ENCODE measurements at places on chromosomes 16 and 17. TPM values are rescaled to one million over a fixed set of nuclear protein-coding genes. Genes with fewer than 3 reads are reported as not detected.

- no peak for DNase-seq
Observed at GRCh38 chr17:57262557-57262956, 6.2 kb downstream of the MSI2 start.

GRCh38 chr17:83138820-83139219 is 59.4 kb downstream of the METRNL start:
- DNase-seq = no peak

- no peak for DNase-seq
Observed at GRCh38 chr16:66115373-66115772, 251.1 kb upstream of the CDH5 start.

DNA sequence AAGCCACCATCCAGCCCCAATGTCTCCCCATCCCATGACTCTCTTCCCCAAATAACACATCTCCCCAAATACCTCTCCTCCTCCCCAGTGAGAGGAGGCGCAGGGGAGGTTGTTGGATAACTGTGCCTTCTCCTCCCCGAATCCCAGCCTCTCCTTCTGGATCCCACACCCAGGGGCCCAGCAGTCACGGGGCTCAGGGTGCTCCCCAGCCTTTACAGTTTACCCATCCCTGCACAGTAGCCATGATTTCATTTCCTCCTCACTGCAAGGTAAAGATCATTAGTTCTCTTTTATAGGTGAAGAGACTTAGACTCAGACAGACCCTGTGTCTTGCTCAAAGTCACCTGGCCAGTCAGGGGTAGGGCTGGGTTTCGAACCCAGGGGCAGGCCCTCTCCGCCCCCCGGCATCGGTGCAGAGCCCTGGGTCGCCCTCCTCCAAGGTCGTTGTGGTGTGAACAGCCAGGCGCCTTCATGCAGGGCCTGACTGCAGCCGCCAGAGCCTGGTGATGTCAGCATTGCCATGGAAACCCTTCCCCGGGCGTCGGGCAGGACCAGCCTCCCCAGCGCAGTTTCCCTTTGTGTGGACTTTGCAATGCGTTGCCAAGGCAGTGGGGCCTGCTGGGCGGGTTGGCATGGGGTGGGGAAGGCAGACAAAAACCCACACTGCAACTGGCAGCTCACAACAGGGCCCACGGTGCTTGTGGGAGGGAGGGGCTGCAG is 53.3 kb upstream of the TOB1 start:
- peak; percentile 81 for DNase-seq

GRCh38 chr16:14963281-14964173 is 11.3 kb upstream of the PDXDC1 start:
- DNase-seq = no peak

GRCh38 chr16:71726476-71727315 is 2.2 kb upstream of the PHLPP2 start:
- DNase-seq = no peak

- no peak for DNase-seq
Observed at GRCh38 chr17:66711881-66712321, 123.0 kb upstream of the CACNG5 start.

DNA sequence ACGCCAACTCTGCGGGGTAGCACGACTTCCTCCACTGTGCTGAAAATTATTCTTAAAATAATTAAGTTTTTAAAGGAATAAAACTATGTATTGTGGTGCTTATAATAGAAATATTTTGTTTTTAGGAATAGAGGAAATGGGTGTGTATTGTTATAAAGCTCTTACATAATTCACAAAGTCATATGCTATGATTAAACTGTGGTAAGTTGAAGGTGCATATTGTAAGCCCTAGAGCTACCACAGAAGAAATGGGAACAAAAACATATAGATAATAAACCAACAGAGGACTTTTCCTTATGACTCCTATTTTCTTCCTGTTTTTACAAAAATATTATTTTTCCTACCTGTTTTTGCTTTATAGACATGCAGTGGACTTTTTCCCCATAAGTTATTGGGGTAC is 4.3 kb upstream of the SLFN11 start:
- no peak for DNase-seq

CLEC18A gene
- 58.1 TPM for polyA plus RNA-seq

SEPTIN12 gene
- polyA plus RNA-seq = not detected

PABPN1L gene
- not detected for polyA plus RNA-seq

KRTAP1-1 gene
- not detected for polyA plus RNA-seq

All from right renal pelvis (tissue), 4 donors.